ENCODE measurements at places on chromosomes 6 and 20. TPM values are rescaled to one million over a fixed set of nuclear protein-coding genes. Genes with fewer than 3 reads are reported as not detected.

DNA sequence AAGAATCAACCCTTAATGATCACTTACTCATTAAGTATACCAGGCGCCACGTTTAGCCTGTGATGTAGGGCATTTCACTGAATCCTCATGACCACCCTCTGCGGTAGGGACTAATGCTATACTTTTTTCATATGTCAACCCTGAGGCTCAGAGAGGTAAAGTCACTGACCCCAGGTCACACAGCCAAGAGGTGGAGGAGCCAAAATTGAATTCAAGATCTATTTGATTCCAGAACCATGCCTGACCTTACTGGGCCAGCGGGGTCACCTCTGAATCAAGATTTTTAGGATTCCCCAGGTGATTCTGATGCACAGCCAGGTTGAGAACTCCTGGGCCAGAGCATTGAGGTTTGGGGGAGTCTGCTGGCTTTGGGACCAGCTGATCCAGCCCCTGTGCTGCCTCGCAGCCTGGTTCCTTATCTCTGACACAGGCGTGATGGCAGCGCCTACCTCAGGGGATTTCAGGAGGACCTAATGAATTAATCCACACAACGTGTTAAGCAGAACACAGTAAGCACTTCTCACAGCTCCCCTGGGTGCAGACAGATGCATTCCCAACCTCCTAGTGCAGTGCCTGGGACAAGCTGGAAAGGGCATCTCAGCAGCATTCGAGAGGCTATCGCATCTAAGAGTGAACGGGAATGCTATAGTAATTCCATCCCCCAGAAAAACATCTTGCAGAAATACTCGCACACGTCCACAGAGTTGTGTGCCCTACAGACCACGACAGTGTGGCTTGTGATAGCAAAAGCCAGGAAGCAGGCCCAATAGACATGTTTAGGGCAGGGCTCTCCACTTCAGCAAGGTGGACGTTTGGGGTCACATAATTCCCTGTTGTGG lies 101.4 kb upstream of the PTPN1 start:
- DNase-seq: no peak

The CALHM4 gene
- not detected for polyA plus RNA-seq

DNA sequence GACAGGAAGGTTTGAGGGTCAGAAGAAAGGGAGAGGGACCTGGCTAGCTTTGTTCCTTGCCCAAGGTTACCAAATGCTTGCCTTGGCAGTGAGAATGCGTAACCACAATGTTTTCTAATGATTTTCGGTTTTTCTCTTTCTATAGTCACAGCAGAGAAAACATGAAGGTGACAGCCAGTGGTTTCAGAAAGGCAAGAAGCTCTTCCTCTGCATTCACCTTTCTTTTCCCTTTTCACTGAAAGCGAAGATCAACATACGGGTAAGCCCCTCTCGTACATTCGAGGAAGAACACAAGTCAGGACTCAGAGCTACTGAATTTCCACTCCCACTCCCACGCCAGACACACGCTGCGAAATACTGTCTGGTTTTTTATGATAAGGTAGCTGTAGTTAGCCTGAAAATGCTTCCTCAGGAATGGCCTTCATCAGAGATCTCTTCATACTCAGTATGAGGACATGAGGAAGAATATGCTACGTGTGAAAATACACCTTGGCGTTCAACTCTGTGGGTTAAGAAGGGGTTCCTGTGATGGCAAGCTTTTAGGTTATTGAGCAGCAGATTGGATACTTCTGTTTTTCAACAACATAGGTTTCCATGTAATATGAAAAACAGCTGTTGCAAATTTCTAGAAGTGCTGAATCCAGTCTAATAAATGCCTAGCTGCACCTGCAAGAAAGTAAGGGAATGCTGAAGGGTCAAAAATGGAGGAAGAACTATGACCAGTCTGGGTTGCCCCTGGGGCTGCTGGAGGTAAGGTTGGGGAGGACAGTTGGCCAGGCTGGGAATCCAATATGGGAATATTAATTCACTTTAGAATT lies 7.4 kb upstream of the CD83 start:
- DNase-seq: no peak

The MUC21 gene
- polyA plus RNA-seq: not detected

The RAB44 gene
- polyA plus RNA-seq: 0.12 TPM

GRCh38 chr6:109514946-109515345 lies 31.9 kb upstream of the ZBTB24 start:
- no peak for DNase-seq

DNA sequence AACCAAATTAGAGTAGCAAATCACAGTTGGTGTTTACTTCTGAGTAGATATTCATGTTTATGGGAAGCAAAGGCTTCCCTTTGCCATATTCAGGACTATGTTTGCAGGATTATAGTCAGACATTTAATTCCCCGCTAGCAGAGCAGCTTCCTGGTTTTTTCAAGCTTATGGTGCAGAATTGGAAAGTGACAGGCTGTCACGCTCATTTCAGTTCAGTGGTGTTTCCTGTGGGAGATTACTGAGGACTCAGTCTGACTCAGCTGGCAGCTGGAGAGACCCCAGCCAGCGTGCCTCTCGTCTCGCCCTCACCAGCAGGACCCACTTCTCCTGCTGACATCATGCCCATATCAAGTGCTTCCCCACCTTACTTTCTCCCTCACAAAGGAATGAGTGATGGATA lies 85.1 kb downstream of the LYRM2 start:
- DNase-seq: no peak

DNA sequence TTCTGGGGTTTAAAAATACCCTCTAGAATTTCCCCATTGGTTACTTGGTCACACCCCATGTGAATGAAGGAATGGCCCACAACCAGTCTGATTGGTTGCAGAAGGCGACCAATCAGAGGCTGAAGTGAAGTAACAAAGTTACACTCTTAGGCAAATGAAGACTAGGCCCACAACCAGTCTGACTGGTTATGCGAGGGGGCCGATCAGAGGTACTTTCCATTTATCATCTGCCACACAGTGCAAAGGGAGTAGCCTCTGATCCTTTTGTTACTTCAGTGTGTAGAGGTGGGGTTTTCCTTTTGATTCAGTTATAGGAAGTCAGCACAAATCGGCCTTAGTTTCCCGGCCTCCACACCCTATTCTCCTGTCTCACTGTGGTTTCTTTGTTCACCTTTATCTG lies 61.2 kb upstream of the SGK1 start:
- DNase-seq: no peak

DNA sequence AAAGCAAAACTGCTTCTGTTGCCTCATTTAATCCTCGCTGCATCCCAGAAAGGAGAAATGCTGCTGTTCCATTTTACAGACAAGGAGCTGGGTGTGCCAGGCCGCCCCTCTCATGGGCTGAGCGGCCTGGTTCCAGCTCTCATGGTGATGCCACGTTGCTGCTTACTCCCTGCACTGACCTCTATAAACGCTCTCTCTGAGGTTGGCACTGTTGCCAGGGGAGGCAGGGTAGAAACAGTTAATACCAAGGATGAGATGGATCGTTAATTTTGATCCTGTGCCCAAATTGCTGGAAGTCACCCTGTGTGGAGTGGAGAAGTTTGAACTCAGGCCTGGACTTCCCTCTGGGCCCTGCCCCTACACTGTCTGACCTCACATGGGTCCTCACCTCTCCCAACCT lies 25.6 kb downstream of the SIRPA start:
- DNase-seq: no peak

DNA sequence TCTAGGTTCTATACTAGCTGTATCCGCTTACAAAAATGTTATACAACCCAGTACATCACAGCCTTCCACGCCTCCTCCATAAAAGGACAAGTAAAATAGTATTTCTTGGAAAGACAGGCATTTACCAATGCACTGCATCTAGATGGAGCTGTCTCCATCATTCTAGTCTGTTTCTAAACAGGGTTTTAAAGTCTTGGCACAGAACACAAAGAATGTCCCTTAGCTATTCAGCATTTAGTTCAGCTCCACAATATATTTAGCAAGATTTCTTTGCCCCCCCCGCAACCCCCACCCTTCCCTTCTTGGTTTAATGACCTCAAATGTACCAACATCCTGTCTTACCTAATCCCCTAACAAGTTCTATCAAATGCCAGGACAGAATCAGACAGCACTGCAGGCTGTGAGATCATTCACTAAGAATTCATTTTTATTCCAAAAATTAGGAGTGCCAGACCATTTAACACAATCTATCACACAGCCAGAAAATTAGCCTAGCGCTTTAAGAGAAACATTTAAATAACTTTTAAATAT lies 198.6 kb downstream of the BACH2 start:
- DNase-seq: peak; percentile 58

GRCh38 chr6:33092385-33092784 lies 16.6 kb downstream of the HLA-DPB1 start:
- no peak for DNase-seq

The ADGRF5 gene
- polyA plus RNA-seq: 28.9 TPM

DNA sequence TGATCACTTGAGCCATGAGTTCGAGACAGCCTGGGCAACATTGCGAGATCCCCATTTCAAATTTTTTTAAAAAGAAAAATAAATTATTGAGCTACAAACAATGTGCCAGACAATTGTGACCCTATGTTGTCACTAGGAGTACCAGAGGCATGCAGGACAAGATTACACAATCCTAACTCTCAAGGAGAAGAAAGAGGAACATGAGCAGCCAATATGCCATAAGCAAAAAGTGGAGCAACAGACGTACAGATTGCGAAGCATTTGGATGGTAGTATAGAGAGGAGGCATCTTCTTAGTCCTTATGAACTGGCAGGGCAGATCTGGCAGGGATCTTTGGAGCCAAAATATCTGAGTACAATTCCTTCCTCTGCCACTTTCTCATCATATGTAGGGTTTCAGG lies 156.4 kb downstream of the OR2B2 start:
- DNase-seq: no peak

The ENPP3 gene
- polyA plus RNA-seq: 0.52 TPM

DNA sequence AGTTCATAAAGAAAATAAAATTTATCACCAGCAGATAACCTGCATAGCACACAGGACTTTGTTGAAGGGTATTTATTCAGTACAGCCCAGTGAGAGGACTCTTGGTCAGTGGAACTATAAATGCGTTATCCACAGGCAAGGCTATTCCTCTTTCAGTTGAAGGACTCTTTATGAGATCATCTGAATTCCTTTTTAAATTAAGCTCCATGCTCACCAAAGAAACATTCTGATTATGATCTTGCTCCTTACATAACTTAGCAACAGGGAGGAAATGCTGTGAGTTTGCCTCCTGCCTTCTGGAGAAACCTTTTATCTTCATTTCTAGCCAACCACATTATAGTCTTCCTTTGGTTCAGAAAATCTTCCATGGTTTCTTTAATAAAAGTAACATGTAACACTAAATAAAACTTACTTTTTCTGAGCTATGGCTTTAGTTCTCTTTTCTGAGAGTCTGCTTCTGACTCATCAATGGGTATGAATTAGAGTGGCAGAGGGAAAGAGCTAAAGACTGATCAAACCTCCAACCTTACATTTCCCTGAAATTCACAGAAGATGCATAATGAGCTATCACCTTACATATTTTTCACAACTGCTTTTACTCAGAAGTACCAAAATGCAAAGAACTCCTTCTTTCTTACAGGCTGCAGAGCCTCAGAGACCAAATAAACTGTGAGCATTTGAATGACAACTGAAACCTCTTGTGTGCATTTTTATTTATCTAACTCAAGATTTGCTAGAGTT lies 267.2 kb downstream of the ADGRG6 start:
- DNase-seq: no peak

DNA sequence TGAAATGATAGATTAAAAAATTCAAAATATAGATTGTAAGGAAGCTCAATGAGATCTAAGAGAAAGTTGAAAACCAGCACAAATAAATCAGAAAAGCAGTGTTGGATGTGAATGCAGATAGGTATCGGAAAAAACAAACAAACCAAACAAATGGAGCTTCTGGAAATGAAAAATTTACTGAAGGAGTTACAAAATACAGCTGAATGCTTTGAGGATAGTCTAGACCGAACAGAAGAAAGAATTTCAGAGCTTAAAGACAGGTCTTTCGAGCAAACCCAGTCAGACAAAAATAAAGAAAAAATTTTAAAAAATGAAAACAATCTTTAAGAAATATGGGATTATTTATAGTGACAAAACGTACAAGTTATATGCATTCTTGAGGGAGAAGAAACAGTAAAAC lies 146.7 kb downstream of the FAM83B start:
- DNase-seq: no peak

GRCh38 chr6:28585335-28585734 lies 59.7 kb downstream of the GPX5 start:
- no peak for DNase-seq

DNA sequence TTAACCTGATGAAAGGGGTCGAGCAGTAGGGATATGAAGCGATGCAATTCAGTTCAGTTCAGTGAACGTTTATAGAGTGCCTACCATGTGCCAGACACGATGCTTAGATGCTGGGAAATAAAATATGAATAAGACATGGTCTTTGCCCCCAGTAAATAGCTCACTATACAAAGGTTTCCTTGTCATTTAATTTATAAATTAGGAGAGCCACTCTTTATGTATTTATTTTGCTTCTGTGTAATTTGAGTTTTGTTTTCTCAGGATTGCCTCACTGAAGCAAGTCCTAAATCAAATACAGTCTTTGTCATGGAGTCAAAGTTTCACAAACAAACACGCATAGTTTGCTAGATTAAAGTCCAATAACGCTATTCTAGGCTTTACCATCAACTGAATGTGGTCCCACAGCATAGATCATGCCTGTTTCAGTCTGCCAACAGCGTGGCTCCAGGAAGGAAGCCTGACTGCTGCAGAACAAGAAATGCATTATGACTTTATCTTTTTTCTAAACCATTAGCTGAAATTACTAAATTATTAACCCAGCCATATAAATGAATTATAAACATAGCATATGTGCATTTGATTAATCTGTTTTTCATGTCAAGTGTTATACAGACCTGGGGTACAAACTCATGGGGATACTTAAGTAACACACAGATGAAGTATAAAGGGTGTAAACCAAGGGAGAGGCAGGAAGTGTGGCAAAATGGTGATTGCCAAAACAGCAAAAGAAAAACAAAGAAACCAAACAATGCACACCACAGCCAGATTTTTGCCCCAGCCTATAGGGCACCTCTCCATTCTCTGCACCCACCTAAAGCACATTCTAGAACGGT lies 29.8 kb upstream of the CCN2 start:
- DNase-seq: no peak

The NRSN1 gene
- polyA plus RNA-seq: not detected

DNA sequence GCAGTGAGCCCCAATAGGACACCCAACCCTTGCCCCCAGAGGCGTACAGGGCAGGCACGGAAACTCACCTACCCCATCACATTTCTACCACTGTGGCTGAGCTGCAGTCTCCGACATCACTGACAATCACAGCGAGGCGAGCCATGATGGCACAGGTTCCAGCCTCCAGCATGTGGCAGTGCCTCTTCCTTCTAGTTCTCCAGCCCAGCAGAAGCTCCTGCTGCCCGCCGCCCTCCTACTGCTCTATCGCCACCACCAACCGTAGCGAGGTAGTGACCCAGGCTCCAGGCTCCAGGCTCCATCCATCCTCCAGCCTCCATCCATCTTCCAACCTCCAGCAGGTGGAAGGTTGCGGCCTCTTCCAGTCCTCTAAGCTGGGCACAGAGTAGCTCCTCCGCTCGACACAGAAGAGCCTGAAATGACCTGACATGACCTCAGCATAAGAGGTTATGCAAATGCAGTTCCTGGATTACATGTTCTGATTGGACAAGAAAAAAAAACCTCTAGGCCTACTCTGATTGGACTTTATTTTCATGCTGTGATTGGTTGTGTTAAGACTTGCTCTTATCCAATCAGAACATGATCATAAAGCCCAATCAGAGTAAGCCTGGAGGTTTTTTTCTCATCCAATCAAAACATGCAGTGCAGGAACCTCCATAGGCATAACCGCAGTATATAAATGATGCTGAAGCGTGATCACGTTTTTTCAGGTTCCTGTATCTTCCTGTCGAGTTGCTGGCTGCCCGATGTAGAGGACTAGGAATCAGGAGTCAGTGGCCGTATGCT lies 438.9 kb upstream of the ZNF337 start:
- DNase-seq: no peak

The COX4I2 gene
- 9.2 TPM for polyA plus RNA-seq

GRCh38 chr6:133969285-133969920 lies 16.4 kb downstream of the TBPL1 start:
- no peak for DNase-seq

The LY6G5C gene
- 6.3 TPM for polyA plus RNA-seq
